ENCODE measurements at places on chromosomes 7 and 10. TPM values are rescaled to one million over a fixed set of nuclear protein-coding genes. Genes with fewer than 3 reads are reported as not detected.
A peak's percentile ranks its signal among the peaks of the same experiment; 100 is the strongest.

FAM107B gene
- 15.2 TPM for total RNA-seq

DNA sequence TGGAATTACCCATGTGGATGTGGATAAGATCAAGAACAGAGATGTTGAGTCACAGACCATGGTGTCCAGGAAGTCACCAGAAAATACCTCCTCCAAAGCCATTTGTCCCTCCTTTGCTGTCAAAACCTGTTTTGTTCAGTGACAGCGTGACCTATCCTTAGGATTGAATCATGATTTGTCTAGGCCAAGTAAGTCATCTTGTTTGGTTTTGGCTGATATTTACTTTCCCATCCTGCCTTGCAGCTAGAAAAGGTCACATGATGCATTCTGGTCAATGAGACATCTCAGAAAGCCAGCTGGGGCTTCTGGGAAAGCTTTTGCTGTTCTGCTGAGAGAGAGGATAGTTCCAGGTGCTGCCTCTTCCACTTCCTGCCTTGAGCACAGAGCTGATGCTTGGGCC is 225.3 kb upstream of the ZMIZ1 start:
- DNase-seq = no peak

NODAL gene
- total RNA-seq = not detected

DNA sequence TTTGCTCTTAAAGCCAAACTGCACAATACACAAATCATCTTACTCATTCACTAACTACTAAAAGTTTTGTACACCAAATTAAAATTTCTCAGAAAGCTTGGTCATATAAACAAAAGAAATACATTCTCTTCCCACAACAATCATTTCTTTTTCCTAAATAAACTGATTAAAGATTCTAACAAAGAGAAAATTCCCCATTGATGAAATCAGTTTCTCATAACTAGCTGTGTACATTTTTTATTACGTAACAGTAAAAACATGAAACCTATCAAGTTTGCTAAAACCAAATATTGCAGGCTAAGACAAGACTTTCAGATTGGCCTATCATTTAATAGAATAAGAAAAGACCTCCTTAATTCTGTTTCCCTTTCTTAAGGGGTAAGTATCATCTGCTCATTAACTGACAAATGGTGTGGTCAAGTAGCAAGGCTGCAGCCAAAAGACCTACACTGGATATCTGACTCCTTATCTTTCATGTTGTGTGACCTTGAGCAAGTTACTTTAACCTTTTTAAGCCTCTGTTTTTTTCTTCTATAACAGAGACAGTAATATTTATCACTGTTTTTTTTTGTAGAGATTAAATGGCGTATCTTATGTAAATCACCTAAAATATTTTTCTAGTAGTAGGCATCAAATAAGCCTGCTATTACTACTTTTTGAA is 22.4 kb downstream of the NAMPT start:
- no peak for DNase-seq

DNA sequence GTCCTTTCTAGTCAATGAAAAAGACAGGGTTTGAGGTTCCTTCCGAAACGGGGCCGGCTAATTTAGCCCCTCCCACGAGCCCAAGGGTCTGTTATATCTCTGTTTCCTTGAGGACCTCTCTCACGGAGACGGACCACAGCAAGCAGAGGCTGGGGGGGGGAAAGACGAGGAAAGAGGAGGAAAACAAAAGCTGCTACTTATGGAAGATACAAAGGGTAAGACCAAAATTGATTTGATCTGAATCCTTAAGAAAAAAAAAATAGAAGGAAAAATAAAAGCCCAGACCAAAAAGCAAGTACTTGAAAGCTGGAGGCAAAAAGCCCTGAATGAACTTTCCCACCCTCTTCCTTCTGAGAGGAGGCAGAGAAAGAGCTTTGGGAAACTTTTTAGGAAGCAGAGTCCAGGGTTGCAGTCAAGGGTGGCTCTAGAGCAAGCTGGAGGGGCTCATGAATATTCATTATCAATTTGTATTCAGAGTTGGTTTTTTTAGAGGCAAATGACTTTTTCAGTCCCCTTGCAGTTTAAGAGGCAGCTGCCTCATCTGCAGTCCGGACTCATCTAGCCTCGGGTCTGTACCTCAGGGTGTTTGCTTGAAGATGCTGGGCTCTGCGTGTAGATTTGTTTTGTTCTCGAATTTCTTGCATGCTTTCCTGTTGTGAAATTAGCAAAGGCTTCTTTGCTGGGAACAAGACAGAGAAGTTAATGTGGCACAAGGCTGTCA is at the start of gene ENTPD1:
Gene ENTPD1, plus strand, starts transcription at position 123 of the 721 bp plus-strand sequence. Its CDS starts 77 bp downstream, at position 200.
- DNase-seq = peak; percentile 32

ADAP1 gene
- total RNA-seq = 0.57 TPM

GRCh38 chr7:104341546-104341945 is 13.1 kb downstream of the LHFPL3 start:
- DNase-seq = no peak

GRCh38 chr7:80197627-80198026 is 63.0 kb downstream of the GNAI1 start:
- DNase-seq = no peak

MUC3A gene
- not detected for total RNA-seq

GRCh38 chr10:124344266-124344590 is 74.5 kb downstream of the OAT start:
- DNase-seq = no peak

DNA sequence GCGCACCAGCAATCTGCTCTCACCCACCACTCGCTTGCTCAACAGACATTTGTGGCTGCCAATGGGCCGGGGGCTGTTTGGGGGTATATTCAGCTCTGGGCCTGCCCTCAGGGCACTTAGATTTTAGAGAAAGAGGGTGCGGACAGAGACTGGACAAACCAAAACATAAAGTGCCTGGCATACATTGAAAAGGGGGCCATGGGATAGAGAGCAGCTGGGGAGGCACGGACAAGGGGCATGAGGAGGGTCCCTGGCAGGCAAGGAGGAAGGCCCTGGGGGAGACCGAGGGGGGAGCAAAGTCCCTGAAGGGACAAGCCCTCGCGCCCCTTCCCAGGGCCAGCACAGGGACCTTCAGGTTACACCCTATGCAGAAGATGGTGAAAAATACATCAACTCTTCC is 43.5 kb downstream of the CLRN3 start:
- DNase-seq = no peak

DNA sequence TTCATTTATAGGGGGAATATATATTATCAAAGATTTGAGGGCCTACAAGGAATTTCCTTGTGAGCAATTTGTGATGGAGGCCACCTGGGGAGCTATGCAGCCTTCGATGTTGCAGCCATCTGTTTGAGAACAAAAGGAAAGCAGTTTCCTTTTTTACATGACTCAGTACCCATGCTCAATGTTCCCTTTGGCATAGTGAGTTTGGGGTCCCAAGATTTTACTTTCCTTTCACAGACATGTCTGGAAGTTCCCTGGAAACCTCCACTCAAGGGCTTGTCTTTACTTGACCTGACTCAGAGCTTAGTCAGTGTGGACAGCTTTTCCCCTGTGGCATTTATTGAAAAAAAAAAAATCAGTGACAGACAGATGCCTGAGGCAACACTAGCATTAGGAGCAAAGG is 73.5 kb upstream of the VIPR2 start:
- DNase-seq = no peak

- DNase-seq = no peak
Measured at GRCh38 chr10:80416479-80417098, 8.2 kb downstream of the PRXL2A start.

DNA sequence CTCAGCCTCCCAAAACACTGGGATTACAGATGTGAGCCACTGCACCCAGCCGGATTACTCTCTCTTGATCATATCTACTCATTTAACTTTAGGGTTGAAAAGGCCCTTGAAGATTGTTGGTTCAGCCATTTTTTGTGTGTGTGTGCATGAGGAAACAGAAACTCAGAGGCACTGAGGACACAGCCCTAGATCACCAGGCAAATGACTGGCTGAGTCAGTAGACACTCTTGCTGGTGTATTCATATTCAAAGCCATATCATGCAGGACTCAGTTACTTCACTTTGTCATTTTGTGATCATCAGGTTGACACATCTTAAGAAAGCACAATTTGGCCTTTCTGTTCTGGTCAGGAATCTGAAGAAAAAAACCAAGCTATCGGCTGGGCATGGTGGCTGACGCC is 253.4 kb downstream of the TRIL start:
- no peak for DNase-seq

- no peak for DNase-seq
Measured at GRCh38 chr10:807958-808353, 118.5 kb upstream of the DIP2C start.

- peak; percentile 86 for DNase-seq
Measured at GRCh38 chr7:130294314-130294713, 1.4 kb downstream of the CPA4 start.

- no peak for DNase-seq
Measured at GRCh38 chr7:105874055-105874454, 2.3 kb downstream of the ATXN7L1 start.

MYL10 gene
- 0.34 TPM for total RNA-seq

DNA sequence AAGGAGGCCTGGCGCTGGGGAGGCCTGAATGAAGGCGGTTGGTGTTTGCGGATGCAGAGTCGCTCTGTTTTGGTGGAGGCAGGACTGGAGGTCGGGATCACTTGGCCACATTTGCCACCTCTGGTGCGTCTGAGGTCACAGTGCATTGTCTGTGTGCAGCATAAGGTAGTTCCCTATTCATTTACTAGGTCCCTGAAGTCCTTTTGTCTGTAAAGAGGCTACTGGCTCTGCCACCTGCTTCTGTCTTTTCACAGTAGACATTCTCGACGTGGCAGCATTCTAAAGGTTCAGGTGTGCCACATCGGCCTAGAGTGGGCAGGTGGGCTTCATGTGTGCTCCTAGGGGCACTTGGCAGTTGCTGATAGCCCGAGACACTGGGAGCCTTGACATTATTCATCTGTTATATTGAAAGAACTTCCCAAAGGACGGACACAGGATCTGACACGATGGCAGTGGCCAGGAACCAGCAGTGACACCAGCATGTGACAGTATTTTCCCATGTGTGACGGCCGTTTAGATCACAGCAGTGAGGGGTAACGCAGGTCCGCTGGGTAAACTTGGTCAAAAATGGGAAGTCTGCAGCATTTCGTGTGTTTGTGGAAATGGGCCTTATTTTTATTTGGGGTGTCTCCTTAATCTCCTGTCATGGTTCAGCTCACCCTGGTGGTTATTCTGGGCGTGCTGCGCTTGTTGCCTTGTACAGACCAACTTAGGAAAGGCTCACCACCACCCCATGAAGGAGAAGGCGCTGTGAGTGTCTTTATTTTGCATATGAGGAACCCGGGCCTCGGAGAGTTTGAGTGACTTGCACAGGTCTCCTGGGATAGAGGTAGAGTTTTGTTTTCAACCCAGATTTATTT is 5.9 kb downstream of the MGMT start:
- no peak for DNase-seq

- peak; percentile 51 for DNase-seq
Measured at GRCh38 chr7:151083071-151083823, at the start of gene TMUB1. TMUB1 (minus strand) TSS chr7:151083493; CDS start chr7:151082563, 930 bp downstream.

DNA sequence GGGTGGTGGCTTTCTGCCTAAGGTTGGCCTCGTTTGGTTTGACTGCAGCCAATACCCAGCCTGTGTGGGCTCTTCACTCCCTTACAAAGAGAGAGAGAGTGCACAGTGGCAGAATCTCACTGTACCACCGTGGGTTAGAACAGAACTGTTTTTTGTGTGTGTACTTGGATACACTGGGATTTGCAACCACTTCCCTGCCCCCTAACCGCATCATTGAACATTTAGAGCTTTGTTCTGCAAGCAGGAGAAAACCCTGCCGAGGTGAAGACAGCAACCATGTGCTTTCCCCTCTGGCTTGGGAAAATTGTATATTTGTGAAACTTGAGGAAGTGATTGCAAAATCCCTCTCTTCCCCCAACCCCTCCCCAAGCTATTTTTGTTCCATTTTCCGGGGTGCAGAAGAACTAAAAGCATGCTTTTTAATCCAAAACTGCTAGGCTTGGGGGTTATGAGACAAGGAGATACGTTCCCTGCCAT is 201.2 kb downstream of the TCF7L2 start:
- DNase-seq = no peak

MBL2 gene
- total RNA-seq = not detected

DNA sequence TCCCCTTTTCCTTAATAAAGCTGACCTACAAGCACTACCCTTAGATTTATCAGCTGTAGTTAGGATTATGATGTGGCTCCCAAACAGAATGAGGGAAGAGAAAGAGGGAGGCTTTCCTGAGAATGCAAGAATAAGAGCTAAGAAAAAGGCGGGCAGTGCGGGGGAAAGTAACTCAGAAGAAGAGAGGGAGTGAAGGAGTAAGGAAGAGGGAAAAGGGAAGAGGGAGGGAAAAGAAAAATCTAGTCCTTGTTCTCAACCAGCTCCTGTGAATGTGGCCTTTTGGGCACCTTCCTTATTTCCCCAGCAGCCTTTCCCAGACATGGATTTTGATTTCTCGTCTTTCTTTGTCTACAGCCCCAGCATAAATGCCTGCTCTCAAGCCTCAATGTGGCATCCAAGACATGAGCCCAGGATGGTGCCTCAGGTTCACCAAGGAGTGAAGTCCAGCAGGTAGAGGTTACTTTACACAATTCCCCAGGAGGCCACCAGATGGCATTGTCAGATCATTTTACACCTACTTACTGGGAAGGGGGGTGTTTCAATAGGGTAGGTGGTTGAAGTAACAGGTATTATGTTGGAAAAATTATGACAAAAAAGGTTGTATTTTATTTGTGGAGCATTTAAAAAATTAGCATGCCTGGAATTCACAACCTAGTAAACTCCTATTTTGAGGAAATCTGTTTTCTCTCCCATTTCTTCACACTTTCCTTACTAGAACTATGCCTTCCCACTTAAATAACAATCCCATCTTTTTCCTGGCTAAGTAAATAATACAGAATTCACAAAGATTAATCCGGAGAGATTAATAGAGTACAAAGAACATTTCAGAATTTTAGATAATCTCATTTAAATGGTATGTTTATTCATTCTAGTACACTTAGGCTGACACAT is 106.5 kb downstream of the HTR7 start:
- peak; percentile 31 for DNase-seq

DNA sequence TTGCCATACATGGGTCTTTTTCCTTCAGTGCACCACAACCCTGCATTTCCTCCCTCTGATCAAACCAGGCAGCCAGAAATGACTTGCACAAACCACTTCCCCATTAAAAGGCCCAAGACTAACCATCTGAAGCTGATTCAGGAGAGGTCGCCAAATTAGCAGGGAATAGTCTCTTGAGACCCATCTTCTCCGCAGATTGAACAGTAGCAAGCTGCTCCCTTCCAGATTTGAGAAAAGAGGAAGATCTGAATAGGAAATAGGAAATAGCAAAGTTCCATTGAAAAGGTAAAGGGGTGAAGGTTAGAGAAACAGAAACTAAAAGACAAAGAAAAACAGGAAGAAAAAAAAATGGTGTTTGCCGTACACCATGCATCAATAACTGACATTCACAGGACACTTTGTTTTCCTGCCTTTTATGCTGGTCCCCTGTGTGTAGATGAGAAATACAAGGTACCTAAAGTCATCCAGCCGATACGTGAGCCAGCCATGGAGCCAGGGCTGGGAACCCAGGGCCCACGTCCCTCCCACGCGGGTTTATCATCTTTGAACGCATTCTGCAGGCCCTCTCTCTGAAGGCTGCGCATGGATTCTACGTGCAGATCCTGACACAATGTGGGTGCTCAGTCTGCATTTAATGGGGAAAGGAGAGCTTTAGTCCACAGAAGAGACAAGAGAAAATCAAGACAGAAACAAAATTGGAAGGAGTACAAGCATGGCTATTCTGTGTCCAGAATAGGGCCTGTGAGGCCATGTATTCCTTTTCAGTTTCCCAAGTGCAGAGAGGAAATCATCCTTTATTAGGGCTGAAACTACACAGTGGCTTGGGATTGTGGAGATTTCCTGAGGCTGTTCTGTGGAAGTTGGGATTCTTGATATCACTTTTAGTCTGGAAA is 268.4 kb upstream of the NPVF start:
- no peak for DNase-seq

Measured in LHCN-M2 (cell line).